CD14-positive monocyte (primary cell): ENCODE measurements at places on chromosomes 7 and 10. TPM values are rescaled to one million over a fixed set of nuclear protein-coding genes. Genes with fewer than 3 reads are reported as not detected.

DNA sequence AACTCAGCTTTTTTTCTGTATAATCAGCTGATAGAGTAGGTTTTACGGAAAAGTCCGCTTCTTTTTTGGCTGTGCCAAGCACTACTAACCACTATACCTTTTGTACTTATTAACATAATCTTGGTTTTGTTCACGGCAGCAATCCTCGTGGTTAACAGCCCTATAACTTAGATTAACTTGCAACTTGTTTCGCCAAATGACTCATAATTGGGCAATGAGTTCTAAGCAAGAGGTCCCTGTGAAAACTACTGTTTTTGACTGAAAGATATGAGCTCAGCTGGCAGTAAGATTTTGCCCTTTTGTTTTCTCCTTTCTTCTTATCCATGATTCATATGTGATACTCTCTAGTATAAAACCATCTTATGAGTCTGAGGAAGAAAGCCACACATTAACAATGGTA lies 345.0 kb upstream of the PCDH15 start:
- no peak for DNase-seq

- peak; percentile 7 for DNase-seq
Measured at GRCh38 chr7:113159746-113160339, 41.5 kb upstream of the SMIM30 start.

DNA sequence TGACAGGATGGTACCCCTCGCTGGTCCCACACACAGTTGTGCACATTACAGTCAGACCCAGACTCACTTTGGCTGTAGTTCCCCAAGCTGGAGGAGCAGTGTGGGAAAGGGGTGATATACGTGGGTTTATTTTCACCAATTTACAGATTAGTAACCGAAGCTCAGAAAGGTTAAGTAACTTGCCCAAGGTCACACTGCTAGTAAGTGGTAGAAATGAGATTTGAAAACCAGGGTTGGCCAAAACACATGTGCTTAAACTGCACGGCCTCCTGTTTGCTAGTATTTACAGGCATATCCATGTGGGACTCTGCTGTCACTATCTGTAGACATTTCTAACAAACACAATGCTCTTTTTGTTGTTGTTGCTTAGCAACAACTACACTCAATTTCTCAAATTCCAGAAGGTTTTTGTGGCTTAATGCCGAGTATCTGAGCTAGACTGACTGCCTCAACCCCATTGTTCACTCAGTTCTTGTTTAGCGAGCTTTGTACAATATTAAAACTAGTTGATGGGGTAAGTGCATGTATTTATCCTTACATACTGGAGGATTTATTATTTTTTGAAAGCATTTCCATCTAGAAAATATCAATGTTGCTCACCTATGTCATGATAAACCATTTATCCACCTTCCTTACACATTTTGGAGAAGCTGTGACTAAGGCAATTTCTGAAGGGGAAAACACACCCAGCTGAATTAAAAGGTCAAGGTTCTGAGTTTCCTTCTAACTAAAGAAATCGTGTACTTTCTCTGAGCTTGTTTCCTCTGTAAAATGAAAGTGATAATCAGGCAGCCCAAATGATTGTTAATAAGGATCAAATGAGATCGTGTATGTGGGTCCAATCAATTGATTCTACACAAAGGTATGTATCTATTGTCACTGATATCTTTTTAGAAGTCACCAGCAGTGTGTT lies 5.3 kb upstream of the TMEM139 start:
- DNase-seq = no peak

- DNase-seq = no peak
Measured at GRCh38 chr7:125930848-125931247, 1001.2 kb upstream of the POT1 start.

Gene TUBB8
- not detected for polyA plus RNA-seq

DNA sequence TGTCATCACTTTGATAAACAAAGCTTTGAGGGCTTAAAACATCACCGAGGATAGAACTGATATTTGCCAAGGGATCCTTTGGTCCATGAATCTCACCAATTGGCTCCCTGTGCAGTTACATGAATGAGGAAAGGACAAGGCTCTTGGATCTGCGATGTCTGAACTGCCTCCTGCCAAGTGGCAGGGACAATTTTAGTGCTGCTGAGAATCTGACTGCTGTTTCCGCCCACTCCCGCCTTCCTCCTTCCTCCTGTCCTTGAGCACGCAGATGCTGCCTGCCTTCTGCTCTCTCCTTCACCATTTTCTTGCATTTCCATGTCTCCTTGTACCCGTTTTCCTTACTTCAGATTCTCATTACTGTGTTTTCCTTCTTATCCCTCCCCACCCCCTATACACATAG lies 26.8 kb upstream of the ITPRID1 start:
- DNase-seq = no peak

DNA sequence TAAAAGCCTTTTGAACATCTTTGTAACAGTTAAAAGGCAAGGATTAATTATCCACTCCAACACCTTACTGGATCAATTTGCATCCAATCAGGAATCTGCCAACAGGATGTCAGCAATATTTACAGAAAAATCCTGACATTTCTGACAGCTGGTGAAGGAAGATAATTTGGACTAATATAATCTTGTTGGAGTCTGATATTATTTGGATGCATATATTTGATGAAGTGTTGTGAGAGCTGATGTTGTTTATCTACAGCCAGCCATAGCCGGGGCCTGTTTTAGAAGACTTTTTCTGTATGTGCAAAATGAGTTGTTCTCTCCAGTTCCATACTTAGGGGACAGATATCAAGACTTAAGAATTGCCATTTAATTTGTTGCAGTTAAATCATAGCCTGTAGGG lies 91.1 kb downstream of the GPR37 start:
- DNase-seq = no peak

DNA sequence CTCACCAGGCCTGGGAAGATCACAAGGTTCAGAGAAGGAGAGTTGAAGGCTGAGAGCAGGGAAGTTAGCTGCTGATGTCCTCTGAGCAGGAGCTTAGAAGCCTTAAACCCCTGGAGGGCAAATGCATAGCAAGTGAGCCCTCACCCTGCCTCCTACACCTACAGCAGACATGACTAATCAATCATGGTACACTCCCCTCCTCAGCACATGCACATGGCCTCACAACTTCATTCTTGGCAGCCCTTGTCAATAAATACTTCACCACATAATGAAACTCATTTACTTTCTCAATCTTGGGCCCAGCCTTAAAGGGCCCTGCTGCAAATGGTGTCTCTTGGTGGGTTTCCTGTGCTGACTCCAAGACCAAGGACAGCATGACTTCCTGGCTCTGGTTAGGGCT lies 12.9 kb downstream of the MMRN2 start:
- no peak for DNase-seq
